ENCODE measurements at places on chromosomes 6 and 20.

GRCh38 chr6:46549155-46549554 is 57.9 kb upstream of the RCAN2 start:
- no peak for DNase-seq

DNA sequence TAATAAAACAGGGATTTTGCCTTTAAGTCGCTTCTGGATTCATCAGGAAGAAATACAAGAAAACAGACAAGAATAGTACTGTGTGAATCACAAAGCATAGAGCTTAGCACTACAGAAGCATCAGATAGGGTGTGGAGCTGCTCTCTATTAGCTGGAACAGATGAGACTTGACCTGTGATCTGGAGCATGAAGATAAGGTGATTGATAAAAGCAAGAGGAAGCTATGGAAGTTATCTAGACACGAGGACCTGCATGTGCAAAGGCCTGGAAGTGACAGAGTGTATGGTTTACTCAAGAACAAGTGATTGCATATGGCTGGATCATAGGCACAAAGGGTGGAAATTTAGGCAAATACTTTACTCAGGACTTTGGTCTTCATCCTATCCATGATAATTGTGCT is 112.9 kb upstream of the MLIP start:
- DNase-seq: no peak

DNA sequence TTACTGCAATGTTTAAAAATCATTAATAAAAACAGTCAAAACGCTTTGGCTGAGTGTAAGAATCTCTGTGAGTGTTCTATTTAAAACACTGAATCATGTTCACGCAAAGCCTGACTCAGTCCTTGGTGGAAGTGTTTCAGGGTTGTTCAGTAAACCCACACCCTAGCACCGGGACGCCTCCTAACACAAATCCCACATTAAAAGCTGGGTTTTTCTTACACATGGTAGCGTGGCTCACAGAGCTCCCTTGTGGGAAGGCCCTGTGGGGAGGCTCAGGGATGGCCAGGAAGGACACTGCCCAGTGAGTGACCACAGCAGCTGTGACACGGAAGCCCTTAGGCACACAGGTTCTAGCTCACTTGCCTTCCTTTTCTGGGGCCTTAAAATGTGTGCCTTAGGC is 80.2 kb downstream of the GMPR start:
- DNase-seq: no peak

DNA sequence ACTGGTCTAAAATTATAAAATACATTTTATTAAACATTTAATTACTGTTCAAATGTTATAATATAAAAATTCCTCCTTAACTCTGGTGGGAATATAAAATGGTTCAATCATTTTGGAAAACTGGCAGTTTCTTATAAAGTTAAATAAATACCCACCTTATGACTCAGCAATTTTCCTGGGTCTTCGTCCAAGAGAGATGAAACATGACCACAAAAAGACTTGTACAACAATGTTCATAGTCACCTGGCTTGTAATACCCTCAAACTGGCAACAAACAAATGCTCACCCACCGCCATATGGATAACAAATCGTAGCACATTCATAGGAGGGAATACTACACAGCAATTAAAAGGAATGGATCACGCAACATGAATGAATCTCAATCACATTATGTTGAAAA is 66.0 kb upstream of the RIN2 start:
- DNase-seq: no peak

DNA sequence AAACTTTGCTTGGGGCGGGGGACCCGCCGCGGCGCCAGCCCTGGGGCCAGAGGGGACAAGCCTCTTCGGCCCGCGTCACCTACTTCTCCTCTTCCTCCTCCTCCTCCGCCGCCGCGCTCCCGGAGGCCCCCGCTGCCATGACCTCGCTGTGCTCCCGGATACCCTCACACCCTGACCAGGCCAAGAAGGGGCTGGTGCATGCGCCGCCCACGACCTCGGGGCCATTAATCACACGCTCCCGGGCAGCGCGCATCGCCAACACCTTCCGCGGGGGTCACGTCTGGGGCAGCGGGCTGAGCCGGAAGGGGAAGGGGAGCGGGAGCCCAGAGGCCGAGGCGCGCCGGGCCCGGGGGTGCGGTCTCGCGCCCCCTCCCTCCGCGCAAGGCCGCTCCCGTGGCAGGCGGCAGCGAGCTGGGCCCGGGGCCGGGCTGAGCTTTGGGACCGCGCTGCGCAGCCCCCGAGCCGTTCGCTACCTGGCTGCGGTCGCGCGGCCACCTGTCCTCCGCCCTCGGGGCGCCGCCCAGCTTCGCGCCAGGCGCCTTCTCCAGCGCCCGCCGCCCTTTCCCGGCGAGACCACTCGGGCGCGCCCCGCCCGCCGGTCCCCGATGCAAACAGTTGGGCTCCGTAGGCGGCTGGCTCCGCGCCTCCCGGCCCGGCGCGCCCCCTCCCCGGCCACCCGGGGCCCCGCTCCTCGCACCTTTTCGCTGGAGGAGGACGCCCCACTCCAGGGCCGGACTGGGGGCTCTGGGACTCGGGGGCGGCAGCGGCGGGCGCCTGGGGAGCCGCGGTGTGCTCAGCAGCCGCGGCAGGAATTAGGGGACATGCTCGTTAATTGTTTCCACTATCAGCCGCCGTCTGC is 575 bp upstream of the CNR1 start:
- DNase-seq: no peak

GRCh38 chr20:37345339-37346235 is at the start of gene SRC:
TSS of gene SRC (plus strand) at chr20:37346140. CDS start at chr20:37384154, 38,014 bp downstream.
- no peak for DNase-seq
